ENCODE measurements at places on chromosomes 12 and 14.

- no peak for DNase-seq
Observed at GRCh38 chr12:5012337-5012736, 31.3 kb upstream of the KCNA5 start.

GRCh38 chr12:102765736-102766135 lies 151.3 kb downstream of the PAH start:
- DNase-seq, result no peak

- DNase-seq, result no peak
Observed at GRCh38 chr14:67962215-67962644, 142.7 kb downstream of the RAD51B start.

DNA sequence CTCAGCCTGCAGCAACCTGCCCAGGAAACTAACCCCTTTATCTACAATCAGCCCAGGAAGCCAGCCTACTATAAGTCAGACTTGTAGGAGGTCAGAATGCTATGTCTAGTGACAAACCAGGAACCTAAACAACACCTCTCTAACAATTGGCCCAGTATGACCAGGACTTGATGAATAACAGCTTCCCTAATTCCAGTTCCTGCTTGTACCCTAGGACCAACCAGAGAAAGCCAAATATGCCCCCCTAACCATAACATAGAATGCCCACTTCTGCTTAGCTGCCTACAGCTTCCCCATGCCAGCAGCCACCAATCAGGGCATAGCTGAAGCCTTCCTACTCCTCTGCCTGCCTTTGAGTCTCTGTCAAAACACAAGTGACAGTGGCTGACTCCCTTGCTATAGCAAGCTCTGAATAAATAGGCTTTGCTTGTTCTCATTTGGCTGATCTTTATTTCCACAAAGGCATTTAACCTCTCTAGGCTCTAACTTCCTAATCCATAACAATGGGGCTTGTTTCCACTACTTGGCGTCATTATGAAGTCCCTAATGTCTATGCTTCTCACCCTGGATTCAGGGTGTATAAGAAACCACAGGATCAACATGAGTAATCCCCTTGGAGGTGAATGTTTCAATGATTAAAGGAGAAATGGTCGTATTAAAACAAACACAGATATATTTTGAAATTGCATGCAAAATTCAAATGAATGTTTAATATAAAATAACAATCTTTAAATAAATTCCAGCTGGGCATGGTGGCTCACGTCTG lies 220.2 kb downstream of the ANO6 start:
- no peak for DNase-seq

GRCh38 chr14:103362780-103363179 lies 22.4 kb upstream of the MARK3 start:
- DNase-seq, result no peak

DNA sequence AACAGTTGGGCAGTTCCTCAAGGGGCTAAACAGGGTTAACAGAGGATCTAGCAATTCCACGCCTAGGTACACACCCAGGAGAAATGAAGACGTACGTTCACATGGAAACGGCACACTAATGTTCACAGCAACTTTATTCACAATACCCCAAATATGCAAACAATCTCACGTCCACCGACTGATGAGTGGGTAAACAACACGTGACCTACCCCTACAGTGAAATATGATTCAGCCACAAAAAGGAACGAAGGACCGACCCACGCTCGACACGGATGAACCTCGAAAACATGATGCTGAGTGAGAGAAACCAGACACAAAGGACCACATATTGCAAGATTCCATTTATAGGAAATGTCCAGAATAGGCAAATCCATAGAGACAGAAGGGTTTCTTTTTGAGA lies 112.7 kb downstream of the NCOR2 start:
- DNase-seq, result no peak

GRCh38 chr14:25520821-25521220 lies 470.9 kb upstream of the STXBP6 start:
- DNase-seq, result no peak

GRCh38 chr14:24665440-24665991 lies 31.5 kb upstream of the GZMB start:
- no peak for DNase-seq

DNA sequence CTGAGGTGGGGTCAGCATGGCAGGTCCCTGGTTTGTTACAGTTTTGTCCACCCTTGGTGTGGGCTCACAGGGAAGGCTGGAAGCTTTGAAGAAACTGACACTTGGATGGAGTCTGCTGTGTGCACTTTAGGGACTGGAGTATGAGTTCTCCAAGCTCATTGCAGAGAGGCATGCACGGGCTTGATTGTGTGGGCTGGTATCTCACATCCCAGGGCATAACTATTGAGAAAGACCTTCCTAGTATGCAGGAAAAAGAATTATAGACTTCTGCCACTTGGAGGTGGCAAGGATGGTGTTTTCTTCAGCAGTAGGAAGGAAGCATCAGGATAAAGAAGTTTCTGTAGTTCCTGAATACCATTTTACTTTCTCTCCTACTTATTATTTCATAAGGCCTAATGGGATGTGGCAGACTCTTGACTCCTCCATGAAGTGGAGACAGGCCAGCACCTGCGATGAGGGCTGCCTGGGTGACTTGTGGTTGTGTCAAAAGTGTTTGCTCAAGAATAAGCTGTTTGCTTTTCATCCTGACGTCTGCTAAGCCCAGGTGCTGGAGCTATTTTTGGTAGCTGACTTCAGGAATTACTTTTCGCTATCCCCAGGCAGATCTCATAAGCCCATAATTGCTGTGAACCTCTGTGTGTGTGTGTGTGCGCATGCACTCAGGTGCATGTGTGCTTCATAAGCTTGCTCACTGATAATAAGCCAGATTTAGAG lies 125.8 kb downstream of the KTN1 start:
- peak; percentile 46 for DNase-seq

GRCh38 chr14:89720741-89721729 lies 233.5 kb downstream of the EFCAB11 start:
- DNase-seq, result no peak

DNA sequence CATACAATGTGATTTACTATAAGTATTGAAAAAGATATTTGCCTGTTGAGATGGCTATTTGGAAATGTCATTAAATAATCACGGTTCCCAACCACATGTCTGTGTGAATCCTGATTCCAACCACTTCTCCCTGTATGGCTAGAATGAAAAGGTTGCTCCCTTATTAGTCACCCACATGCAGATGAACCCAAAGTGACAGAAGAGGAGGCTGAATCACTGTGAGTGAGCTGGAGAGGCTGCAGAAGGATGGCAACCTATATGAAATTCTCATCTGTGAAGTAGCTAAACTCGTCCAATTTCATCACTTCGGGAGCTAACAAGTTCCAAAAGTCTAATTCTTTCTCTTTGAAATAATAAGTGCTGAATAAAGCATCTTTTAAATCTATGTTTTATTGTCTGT lies 300.5 kb downstream of the PRKD1 start:
- DNase-seq, result no peak

GRCh38 chr12:45406988-45407850 lies 191.3 kb downstream of the ANO6 start:
- peak; percentile 46 for DNase-seq

DNA sequence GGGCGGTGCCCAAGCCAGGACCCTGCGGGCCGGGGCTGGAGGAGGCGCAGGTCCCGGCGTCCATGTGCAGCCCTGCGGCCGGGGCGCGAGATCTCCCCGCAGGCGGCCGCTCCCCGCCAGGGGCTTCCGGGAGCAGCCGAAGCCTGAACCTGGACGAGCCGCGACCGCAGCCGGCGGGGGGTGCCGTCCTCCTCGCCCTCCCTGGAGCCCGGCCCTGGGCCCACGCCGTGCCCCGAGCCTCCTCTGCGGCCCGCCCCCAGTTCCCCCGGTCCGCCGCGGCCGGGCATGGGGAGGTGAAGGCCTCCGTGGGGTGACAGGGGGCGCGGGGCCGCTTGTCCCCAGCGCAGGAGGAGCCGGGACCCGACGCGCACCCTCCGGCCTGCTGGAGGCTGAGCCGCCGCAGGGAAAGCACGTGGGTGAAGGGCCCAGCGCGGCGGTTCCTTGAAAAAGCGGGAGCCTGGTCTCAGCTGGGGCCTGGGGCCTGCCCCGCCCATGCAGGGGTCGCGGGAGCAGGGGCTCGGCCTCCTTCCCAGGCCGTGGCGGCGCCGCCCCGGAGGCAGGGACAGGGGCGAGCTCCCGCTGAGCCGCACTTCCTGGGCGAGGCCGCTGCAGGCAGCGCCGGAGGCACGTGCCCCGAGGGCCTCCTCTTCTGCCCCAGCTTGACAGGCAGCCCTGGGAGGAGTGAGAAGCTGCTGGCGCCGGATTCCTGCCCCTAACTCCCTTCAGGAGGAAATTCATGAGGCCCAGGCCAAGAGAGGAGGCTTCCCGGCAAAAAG lies 55.6 kb upstream of the PPP2R5C start:
- DNase-seq, result no peak

- DNase-seq, result no peak
Observed at GRCh38 chr14:60756847-60757246, 22.3 kb downstream of the MNAT1 start.

- DNase-seq, result no peak
Observed at GRCh38 chr12:52253391-52254179, 20.5 kb downstream of the KRT7 start.

DNA sequence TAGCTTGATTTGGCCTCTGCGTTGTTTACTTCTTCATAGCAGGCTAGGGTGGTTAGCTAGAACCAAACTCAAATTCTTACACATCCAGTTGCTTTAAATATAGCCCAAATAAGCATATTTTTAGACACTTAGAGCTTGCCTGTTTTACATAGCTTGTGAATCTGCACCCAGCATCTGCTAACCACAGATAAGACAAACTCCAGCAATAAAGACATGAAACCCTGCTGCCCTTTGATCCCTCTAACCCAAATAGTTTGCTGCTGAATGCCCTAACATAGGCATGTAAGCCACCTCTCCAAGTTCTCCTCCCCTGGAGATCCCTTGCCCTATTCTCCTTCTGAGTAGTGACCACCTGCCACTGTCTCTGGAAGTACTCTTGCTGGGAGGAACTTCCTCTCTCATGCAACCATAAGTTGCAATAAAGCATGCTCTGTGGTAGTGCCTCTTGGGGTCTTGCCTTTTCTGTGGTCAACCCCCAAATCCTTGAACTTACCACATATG lies 185.6 kb downstream of the TMEM117 start:
- no peak for DNase-seq

GRCh38 chr14:105337966-105338741 lies 23.6 kb downstream of the PACS2 start:
- DNase-seq, result no peak

- no peak for DNase-seq
Observed at GRCh38 chr12:40344312-40344711, 119.5 kb downstream of the LRRK2 start.

GRCh38 chr14:72084935-72085334 lies 152.7 kb downstream of the RGS6 start:
- no peak for DNase-seq

DNA sequence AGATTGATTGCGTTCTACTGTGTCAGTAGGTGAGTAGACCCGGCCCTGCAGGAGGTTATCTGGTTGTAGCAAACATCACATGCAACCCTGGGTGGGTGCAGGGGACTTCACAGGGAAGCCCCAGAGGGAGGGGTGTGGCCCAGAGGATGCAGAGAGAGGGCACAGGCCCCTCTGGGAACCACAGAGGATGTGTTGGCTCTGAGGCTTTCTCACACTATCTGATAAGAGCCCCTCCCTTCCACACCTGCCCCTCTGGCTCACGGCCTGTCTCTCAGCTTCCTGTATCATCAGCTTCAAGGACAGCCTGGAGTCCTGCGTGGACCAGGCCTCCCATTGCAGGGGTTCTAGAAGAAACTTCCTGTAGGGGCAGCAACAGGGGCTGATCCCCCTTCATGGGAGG lies 101.9 kb downstream of the RIN3 start:
- DNase-seq, result no peak

- no peak for DNase-seq
Observed at GRCh38 chr14:25988536-25988935, 609.3 kb downstream of the NOVA1 start.

- no peak for DNase-seq
Observed at GRCh38 chr12:80749456-80749855, 32.7 kb downstream of the MYF5 start.

DNA sequence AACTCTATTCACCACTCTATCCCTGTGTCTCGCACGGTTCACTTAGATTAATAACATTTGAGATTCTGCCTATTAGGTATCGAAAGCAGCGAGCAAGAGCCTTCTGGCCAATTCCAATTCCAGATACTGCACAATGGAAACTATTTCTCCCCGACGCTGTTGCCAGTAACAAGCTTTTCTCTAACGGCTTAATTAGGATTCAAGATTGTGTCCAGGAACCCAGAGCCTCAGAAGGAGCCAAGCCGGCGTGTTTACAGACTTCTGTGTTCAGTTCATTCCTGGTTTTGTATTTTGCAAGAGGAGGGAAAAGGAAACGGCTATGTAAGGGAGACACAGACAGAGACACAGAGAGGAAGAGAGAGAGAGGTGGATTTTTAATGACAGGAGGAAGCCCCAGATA lies 185.6 kb downstream of the DICER1 start:
- DNase-seq, result no peak

DNA sequence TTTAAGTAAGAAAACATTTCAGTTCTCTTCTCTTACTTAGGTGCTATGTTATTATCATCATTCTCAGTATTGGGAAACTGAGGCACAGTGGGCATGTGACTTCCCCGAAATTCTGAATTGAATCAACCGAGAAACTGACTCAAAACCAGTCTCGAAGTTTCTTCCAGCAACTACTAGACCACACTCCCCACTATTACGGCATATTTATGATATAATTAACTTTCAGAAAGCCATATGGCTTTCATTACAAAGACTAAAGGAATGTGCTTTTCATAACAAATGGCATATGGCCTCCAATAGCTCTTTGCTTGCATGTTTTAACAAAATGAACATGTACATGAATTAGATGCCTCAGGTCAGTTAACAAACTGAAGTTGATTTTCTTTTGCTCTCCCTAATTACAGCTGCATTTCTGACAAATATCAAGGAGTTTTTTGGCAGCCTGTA lies 182.9 kb upstream of the SLC38A2 start:
- DNase-seq, result no peak

GRCh38 chr14:54226103-54226502 lies 170.7 kb upstream of the CDKN3 start:
- DNase-seq, result no peak

- no peak for DNase-seq
Observed at GRCh38 chr12:57094208-57095160, 5.6 kb downstream of the NAB2 start.

GRCh38 chr14:104895786-104896661 lies 28.7 kb upstream of the PLD4 start:
- DNase-seq, result no peak

- DNase-seq, result no peak
Observed at GRCh38 chr12:113077057-113077858, 20.7 kb downstream of the DTX1 start.
